ENCODE measurements at places on chromosomes 16 and 17.
A peak's percentile ranks its signal among the peaks of the same experiment; 100 is the strongest.

GRCh38 chr17:74426551-74427047 is 5.3 kb upstream of the GPRC5C start:
- DNase-seq = no peak

GRCh38 chr17:49776551-49777300 is 11.8 kb upstream of the KAT7 start:
- DNase-seq = no peak

DNA sequence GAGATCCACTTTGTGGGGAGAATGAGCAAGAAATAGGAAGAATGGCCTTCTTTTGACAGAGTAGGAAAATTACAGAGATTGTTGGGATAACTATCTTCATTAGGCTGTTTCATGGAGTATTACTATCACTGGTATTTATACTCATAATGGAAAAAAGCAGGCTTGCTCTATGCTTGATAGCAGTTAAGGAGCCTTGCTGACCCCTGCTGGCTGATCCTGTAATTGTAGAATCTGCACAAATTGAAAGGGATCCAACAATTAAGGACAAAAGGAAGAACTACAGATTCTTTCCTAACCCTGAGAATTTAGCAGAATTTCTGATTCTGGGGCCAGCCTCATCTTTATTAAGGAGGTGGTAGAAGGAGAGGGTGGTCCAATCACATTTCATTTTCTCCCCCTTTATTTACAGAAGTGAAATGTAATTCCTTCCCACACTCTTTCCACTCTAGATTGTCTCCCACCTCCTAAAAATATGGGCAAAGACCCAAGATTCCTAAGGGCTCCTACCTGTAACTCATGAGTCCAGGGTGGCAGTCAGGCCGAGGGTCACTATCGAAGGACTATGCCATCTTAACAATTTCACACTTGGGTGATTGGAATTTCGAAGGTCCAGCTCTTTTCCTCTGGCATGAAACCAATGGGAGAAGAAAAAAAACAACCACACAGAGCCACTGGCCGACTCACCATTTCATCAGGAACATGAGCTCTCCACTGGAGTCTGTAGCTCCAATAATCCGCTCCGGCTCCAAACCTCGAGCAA is 26.3 kb downstream of the NFE2L1 start:
- peak; percentile 65 for DNase-seq

GRCh38 chr17:1019451-1019850 is 22.5 kb downstream of the TIMM22 start:
- no peak for DNase-seq

- no peak for DNase-seq
These were observed 11.9 kb upstream of the TBX2 start for GRCh38 chr17:61387511-61388305.

- DNase-seq = no peak
These were observed 17.8 kb downstream of the USP31 start for GRCh38 chr16:23131436-23131835.

DNA sequence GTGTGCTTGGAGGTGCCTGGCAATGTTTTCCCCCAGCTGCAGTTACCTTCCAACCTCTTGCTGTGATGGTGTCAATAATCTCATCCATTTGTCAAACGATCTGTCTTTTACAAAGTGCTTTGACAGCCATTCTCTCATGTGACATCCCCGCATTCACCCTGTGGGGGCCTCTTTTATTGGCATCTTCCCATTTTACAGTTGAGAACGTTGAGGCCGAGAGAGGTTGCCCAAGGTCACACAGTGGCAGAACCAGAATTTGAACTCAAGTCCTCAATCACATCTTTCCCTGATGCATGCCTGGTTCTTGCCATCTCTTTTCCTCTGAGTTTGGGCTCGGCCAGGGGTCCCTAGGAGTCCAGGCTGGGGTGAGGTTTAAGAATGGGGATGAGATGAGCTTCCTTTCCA is 1.5 kb downstream of the TAOK2 start:
- no peak for DNase-seq

DNA sequence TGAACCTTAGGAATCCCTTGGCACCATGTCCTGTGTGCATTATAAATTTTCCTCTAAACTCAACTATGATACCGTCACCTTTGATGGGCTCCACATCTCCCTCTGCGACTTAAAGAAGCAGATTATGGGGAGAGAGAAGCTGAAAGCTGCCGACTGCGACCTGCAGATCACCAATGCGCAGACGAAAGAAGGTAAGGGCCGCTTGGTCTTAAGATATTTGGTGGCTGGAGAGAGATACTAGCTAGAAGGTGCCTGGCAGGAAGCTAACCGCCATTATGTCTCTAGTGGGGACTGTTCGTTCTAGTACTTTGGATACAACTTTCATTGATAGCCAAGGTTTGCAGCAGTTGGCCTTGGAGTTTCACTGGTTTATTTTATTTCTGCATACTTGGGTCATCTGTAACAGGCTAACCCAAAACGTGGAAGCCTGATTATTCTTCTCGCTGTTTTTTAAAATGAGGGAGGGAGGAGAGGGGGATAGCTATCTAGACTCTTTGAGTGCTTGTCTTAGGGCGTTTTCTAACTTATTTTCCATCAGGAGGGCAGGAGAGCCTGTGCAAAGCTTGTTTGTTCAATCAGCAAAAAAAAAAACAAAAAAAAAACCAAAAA is 1.3 kb downstream of the RBBP6 start:
- DNase-seq = no peak

- no peak for DNase-seq
These were observed 22.8 kb downstream of the CACNA1H start for GRCh38 chr16:1175566-1176279.

- no peak for DNase-seq
These were observed 15.0 kb downstream of the SLC7A5 start for GRCh38 chr16:87854053-87854906.

DNA sequence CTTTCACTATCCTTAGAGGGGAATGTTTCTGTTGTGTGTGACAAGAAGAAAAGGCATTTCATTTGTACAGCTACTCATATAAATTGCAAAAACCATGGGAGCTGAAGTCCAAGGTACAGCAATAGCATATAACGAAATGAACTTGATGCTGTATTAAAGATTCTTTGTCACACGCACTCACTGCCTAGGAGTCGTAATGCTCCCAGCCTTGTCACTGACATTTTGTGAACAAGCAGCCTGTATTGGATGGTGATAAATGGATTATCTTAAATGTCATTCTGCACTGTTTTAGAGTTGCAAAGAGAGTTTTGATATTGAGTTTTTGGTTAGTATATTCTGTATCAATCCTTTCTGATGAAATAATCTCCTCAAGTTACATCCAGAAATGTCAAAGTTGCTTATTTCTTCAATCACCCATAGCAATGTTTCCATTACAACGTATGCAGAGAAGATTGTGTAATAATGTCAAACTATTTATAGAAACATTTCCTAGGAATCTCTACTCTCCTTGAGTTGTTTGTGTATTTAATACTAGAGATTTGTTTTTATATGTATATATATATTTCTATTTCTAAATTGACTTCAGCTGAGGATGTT is 270.6 kb downstream of the FTO start:
- DNase-seq = no peak

GRCh38 chr17:11928436-11928835 is 68.8 kb downstream of the ZNF18 start:
- no peak for DNase-seq

- no peak for DNase-seq
These were observed 28.2 kb upstream of the ACSF3 start for GRCh38 chr16:89065458-89065822.

- DNase-seq = no peak
These were observed 106.3 kb upstream of the ZFHX3 start for GRCh38 chr16:73154063-73154870.

DNA sequence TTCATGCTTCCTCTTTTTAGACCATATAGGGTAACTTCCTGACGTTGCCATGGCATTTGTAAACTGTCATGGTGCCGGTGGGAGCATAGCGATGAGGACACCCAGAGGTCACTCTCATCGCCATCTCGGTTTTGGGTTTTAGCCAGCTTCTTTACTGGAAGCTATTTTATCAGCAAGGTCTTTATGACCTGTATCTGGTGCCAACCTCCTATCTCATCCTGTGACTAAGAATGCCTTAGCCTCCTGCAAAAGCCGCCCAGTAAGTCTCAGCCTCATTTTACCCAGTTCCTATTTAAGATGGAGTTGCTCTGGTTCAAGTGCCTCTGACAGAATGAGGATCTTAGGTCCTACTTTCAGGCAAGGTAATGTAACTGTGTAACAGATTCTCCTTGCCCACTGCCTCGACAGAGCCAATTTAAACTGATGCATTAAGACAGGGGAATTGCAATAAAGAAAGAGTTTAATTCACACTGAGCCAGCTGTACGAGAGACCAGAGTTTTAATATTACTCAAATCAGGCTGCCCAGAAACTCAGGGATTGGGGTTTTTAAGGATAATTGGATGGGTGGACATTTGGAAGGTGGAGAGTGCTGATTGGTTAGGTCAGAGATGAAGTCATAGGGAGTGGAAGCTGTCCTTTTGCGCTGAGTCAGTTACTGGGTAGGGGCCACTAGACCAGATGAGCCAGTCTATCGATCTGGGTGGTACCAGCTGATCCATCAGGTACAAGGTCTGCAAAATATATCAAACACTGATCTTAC is 59.9 kb upstream of the ATF7IP2 start:
- DNase-seq = no peak

DNA sequence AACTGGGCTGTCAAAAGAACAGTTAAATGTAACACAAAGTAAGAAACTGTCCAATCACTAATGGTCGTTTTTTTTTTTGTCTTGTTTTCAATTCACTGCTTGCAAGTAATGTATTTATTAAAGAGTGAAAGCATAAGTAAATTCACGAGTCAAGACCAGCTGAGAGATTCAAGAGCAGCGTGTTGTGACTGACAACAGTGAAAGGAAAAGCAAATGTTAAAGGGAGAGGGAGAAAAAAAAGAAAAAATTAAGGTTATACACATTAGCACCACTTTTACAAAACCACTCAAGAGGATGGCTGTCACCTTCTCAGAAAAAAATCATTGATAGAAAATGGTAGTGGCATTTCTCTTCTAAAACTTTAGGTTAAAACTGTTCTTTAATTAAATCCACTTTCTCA is 36.1 kb downstream of the GPATCH8 start:
- DNase-seq = no peak
